ENCODE measurements at places on chromosomes 12 and 14.

DNA sequence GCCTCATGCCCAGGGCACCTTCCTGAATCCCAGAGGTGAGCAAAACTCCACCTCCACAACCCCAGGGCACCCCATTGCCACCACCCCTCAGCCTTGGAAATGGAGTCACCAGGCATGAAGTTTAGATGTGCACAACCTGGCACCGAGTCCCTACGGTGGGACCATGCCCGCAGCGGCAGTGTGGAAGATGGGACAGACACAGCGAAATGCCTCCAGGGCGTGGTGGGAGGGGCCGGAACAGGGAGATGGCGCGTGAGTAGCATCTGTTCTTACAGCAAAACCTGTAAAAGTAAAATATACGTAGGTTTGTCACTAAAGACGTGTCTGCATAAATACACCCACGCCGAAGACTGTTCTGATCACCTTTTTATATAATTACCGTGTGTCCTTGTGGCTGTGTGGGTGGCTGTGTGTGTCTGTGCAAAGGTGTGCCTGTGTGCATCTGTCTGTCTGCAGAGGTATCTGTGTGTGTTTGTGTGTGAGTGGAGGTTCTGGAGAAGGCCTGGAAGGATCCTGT, 17.4 kb upstream of the DEGS2 start:
- no peak for DNase-seq

DNA sequence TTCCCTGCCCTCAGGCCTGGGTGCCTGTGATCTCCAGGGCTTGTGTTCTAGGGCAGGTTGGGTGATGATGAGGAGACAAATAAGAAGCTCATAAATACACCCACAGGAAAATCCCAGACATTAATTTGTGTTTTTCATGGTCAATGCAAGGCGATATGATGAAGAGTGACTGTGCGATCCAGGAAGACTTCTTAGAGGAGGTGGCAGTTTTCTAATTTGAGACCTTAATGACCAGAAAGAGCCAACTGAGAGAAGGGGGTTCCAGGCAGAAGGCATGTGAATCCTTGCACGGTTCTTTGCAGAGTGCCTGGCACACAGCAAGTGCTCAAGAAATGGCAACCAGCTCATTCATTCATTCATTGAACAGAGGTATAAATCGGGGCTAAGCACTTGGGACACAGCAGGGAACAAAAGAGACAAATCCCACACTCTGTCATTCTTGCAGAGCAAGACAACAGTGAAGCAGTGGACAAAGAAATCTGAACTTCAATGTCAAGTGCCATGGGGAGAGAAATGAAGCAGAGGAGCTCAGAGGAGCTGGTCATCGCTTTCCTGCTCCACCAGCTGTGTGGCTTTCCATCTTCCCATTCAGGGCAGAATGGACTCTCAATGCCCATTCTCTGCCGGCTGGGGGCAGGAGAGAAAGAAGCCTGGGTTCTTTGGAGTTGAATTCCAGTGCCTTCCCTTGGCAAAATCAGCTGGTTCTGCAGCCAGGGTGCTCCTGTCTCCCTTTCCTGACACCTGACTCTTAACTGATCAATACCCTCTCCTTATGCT, 128.3 kb downstream of the AACS start:
- DNase-seq: no peak

DNA sequence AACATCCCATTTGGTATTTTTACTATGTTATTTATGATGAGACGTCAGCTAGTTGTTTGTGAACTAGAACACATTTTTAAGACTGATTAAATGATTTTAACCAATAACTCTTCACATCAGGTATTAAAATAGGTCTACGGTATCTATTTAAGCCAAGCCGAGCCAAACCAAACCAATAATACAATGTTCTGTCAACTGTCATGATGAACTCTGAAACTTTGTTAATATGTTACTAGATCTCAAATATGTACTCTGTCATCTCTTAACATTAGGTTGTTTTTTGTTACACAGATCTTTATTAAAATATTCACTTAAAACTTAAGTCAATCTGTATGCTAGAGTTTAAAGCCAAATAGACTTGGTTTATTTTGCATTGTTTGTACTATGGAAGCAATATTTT, 1.0 kb downstream of the ART4 start:
- DNase-seq: no peak

- no peak for DNase-seq
Observed at GRCh38 chr14:64611358-64612020, 61.7 kb downstream of the PPP1R36 start.

- DNase-seq: no peak
Observed at GRCh38 chr12:8065991-8066594, at the start of gene C3AR1. Gene C3AR1, minus strand, starts transcription at chr12:8066359. Its CDS starts 6,174 bp downstream, at chr12:8060185.

DNA sequence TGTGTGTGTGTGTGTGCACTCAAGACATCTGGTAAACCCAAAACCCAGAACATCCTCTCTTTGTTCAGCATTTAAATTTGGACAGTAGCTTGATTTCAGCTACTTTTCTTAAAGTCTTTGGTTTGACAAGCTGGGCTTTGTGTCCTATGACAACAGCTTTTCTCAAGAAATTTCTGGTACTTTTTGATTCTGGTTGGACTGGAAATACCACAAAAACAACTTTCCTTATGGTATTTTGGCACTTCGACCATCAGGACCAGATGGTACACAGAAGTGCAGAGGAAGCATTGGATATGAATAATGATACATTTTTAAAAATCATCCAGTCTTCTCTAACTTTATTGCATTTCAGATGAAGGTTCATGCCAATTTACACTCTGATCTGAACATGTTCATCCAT, 286.6 kb upstream of the FLRT2 start:
- DNase-seq: no peak

GRCh38 chr12:91186156-91186555, 3.5 kb upstream of the DCN start:
- no peak for DNase-seq

GRCh38 chr14:101622251-101623076, 61.2 kb downstream of the DIO3 start:
- DNase-seq: no peak

- DNase-seq: no peak
Observed at GRCh38 chr12:63894132-63894531, 49.6 kb downstream of the SRGAP1 start.

DNA sequence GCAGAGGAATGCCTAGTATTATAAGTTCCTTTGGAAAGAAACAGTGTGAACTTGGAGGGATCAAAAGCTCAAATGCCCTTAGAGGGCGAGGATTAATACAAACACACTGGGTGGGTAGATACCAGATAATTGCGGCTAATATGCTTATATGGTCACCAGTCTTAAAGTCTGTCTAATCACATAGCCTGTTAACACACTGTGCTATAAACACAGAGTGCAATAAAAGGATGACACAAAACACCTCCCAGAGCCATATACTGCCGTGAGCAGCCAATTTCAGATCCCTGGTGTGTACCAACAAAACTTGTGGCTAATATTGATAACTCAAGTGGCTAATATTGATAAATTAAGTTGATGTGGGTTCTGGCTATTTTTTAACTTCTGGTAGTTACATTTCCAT, 1.7 kb upstream of the IL26 start:
- no peak for DNase-seq

- DNase-seq: no peak
Observed at GRCh38 chr12:83016218-83016835, 329.6 kb downstream of the TMTC2 start.

DNA sequence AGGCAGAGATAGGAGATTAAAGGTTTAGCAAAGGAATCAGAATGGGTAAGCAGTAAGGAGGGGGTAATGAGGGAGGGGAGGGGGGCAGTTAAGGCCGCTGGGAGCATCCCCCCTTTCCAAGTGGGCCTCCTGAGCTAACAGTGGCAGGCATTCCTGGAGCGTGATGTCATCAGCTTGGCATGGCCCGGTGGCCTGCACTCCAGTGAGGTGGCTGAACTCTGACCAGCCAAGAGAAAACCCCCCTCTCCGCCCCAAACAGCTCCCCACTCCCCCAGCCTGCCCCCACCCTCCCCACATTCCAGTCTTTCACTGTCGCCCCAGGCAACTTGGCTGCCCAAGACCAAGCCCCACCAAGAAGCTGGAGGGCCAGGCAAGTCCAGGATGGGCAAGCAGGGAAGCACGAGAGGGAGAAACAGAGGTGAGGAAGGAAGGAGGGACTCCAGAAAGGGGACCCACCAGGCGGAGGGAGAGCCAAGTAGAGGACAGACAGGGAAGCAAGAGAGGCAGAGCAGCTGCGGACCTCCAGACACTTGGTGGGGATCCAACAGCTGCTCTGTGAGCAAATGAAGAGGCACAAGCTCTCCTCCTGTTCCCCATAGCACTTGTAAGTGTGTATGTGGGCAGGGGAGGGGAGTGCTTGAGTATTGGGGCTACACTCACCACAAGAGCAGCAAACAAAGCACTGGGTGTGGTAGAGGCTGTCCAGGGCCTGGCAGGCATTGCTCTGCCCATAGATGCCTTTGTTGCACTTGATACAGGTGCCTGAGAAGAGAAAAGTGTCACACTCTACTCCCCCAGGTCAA, 4.5 kb downstream of the AJUBA start:
- peak; percentile 84 for DNase-seq

DNA sequence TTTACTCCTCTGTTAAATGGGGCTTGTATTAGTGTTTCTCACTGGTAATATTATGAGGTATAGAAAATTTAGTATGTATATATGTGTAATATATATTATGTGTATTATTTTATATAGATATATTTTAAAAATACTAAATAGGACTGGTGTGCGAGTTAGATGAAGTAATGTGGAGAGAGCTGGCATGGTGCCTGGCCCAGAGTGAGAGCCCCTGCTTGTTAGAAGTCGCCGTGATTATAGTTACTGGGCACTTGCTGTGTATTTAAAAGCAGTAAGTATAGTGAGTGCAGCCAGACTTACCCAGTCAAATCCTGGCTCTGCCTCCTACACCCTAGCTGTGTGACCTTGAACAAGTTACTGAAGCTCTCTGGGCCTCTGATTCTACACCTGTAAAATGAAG, 48.0 kb downstream of the WSCD2 start:
- DNase-seq: no peak

GRCh38 chr14:26124896-26125438, 472.9 kb downstream of the NOVA1 start:
- no peak for DNase-seq

GRCh38 chr14:89303456-89304435, 113.3 kb downstream of the FOXN3 start:
- DNase-seq: peak; percentile 73

- DNase-seq: no peak
Observed at GRCh38 chr12:70011353-70011752, 186.3 kb downstream of the MYRFL start.
